Stimulated activated CD4-positive, alpha-beta T cell treated with anti-CD3 and anti-CD28 coated beads, Interleukin-4, amount 100 ng/mL, for 48 hours (primary cell): ENCODE measurements at places on chromosomes 13 and 19.

GRCh38 chr13:109599901-109600657 lies 186.3 kb downstream of the IRS2 start:
- no peak for DNase-seq

- no peak for DNase-seq
Measured at GRCh38 chr13:85148009-85148408, 651.2 kb downstream of the SLITRK6 start.

GRCh38 chr13:73467125-73467524 lies 408.3 kb downstream of the KLF5 start:
- no peak for DNase-seq

- DNase-seq, result no peak
Measured at GRCh38 chr13:21686751-21687391, 16.0 kb downstream of the FGF9 start.

GRCh38 chr19:45385392-45386221 lies 15.2 kb upstream of the ERCC2 start:
- DNase-seq, result no peak
